ENCODE measurements at places on chromosomes 2 and 18.

DNA sequence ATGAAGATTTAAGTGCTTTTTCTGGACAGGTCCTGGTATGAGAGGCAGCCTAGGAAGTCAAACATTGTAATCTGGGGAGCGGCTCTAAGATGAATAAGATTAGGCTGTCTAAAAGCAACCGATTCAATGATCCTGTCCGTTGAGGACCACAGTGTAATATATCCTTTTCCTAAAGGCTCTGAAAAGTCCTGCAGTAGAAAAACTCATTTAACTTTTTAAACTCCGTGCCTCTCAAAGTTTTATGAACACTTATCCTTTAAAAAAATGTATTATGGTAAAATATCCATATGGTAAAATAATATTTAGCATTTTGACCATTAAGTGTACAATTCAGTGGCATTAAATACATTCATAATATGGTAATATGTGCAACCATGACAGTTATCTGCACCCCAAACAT lies 39.8 kb downstream of the ATOH8 start:
- DNase-seq: no peak

DNA sequence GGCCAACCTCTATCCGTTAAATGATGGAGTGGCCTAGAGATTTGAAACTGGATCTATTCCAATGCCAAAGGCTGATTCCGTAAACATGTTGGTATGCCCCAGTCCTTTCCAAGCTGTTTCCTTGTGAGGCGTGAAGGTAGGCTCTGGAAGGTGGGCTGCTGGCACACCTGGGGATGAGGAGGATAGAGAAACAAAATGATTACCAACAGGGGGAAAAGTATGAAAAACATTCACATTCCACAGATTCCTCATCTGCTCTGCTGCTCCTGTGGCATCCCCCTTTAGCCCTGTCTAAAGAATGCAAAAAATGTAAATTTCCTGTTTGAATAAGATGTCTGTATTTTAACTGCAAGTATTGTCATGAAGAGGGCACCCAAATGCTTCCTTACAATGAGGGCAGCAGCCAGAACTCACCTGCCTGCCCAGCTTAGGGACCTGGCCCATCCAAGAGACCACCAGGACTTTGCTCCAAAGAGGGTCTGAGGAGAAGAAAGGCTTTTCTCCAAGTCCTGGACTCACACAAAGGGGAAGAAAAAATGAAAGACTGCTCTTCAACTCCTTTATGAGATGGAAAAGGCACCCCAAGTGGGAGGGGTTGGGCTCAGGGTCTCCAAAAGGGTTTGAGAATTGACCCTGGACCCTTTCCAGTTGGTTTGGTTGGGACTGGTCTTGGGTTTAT lies 132.3 kb upstream of the PELI1 start:
- peak; percentile 47 for DNase-seq

- DNase-seq: no peak
Measured at GRCh38 chr18:50268022-50268747, 1.9 kb upstream of the CFAP53 start.

DNA sequence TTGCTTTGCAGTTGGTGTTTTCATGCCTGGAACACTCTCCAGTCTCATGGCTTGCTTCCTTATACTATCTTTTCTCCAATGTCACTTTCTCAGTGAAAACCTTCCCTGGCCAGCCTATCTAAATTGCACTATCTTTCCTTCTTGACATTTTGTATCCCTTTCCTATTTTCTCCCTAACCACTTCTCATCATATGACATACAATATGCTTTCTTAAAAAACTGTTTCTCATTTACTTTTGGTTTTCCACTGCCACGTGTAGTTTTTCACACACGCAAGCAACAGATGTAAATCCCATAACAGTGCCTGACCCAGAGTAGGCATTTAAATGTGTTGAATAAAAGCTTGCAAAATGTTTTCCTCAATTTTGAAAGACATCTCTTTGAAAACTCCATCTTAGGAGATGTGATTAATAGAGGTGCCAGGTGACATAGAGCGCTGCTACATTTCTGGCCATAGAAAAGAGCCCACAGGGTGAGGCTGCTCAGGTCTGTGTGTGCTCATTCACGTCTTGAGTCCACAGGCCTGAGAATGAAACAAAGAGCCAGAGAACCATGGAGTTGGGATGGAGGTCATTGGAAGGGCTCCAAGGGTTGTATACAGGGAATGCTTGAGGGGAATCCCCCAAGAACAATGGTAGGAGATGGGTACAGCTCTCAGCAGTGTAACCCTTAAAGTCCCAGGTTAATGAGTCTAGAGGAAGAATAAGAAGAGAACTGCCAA lies 12.7 kb downstream of the ZNF24 start:
- DNase-seq: no peak

DNA sequence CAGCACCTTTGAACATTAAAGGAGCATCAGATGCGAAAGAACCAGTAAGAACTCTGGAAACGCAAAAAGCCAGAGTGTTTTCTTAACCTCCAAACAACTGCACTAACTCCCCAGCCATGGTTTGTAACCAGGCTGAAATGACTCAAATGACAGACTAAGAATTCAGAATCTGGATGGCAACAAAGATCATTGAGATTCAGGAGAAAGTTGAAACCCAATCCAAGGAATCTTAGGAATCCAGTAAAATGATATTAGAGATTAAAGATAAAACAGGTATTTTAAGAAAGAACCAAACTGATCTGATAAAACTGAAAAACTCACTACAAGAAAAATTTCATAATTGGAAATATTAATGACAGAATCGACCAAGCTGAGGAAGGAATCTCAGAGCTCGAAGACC lies 116.7 kb downstream of the PTRHD1 start:
- DNase-seq: no peak

GRCh38 chr2:25149646-25150045 lies 18.7 kb downstream of the POMC start:
- no peak for DNase-seq

DNA sequence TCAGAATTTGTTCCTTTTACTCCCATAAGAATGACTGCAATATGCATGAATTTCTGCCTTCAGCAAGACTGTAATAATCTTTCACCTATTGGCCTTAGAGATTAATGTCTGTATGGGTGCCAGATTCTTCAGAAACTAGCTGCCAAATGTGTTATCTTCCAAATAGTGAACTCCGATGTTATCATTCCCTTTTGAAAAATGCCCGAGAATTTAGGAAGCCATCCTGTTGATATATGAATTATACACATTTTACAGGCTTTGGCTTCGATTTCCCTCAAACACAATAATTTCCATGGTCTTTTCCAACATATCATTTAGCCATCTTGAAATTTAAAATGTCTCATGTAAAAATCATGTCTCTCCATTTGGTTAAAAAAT lies 101.5 kb downstream of the ZNF521 start:
- DNase-seq: no peak

DNA sequence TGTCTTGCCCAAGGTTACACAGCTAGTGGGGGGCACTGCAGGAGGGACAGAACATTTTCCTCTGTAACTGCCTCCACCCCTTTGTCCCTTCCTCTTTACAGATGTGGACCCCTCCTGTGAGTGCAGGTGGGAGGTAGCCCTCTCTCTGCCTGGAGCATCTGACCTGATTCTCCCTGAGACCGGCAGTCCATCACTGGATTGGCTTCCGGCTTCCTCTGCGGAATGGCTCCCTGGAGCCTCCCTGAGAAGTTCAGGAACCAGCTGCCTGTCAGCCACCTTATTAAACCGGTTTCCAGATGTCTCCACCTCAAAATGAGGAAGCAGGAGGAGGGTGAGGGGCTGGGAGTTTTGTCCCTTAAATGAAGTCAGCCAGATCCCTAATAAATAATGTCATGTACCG lies 67.3 kb upstream of the TNP1 start:
- DNase-seq: no peak

GRCh38 chr2:25331686-25332365 lies 9.9 kb downstream of the DNMT3A start:
- DNase-seq: no peak

- DNase-seq: no peak
Measured at GRCh38 chr2:59622599-59623308, 930.7 kb downstream of the BCL11A start.

DNA sequence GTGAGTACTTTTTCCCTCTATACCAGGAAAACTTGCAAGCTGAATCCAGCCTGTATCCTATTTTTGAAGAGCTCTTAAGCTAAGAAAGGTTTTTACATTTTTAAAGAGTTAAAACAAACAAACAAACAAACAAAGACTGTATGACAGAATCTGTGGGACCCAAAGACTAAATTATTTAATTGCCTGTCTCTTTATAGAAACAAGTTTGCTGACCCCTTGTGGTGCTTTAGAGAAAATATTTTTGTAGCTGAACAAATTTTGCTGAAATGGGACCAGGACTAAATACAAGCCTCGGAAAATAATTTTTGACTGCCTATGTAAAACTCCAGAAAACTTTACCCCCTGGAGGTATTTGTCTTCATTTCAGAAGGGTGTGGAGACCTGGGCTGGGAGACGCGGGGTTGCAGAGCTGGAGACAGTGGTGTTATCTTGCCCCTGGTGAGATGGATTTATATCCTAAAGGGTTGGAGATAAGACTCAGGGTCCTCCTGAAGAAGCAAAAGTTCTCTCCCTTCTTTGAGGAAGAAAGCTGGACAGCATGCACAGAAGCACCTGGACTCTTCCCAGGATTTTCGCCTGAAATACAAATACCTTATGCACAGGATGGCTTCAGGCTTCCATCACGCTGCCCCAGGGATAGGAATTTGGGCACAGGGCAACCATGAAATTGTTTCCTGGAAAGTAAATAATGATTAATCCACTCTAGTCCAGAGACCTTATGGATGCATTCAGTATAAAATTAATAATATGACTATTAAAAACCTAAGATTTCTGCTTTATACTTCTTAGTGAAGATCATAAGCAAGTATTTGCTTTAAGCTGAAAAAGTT lies 54.3 kb downstream of the TMX3 start:
- DNase-seq: peak; percentile 41

GRCh38 chr18:26526966-26527234 lies 21.5 kb downstream of the KCTD1 start:
- no peak for DNase-seq

DNA sequence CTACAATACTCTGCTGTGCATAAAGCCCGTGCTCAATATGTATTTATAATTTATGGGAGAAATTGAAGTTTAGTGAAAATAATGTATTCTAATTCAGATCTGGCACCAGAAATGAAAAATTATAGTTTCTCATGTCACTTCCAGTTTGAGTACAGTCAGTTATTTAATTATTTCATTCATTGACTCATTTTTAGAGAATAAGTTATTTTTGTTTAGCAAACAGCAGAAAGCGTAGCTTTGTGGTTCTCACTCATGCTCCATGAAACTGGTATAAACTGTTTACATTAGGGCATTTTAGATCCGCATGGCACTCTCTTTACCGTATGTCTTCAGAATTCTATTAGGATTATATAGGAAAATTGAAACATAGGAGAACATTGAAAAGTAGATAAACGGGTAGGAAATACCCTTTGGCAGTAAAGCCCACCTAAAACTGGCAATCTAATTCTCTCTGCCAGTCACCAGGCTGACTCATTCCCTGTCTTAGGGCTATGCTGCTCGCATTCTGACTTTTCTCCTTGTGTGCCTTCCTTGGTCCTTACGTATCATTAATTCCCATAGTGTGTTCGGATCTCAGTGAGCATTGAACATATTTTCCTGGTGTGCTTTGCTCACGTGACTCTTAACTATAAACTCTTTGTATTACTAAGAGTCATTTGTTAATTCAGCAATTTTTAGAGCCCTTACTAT lies 106.0 kb downstream of the ZNF236 start:
- no peak for DNase-seq

GRCh38 chr18:77077941-77078689 lies 54.5 kb downstream of the MBP start:
- DNase-seq: peak; percentile 52

GRCh38 chr2:23530206-23530908 lies 145.4 kb downstream of the KLHL29 start:
- DNase-seq: no peak

- DNase-seq: peak; percentile 15
Measured at GRCh38 chr2:160472839-160473251, 20.8 kb downstream of the RBMS1 start.

DNA sequence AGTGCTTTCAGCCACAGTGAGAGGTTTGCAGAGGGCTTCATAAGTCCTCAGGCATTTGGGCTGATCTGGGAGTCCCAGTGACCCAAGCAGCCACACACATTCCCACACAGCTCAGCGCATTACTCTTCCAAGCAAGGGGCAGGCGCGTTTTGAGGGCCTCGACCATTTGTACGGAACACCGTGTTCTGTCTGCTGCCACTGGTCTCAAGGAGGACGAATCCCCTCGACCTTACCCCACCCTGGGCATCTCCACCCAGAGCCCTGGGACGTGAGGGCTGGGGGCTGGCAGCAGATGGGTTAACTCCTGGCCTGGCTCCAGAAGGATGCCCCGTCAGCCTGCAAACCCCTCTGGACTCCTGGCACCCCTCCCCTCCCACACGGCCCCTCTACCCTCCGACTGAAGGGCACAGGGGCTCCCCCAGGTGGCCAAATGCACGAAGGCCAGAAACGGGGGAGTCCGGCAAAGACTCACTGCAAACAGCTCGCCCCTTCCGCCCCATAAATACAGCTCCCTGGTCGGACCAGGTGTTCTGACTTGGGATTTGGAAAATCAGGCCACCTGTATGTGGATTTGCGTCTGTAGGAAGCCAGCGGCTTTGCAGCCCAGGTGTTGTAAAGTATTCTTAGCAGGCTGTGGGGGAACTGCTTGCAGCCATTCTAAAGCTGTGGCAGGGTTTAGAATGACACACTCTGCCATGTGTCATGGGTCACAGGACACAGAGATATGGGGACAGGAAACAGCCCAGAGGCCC lies 33.6 kb upstream of the PTMA start:
- peak; percentile 58 for DNase-seq

DNA sequence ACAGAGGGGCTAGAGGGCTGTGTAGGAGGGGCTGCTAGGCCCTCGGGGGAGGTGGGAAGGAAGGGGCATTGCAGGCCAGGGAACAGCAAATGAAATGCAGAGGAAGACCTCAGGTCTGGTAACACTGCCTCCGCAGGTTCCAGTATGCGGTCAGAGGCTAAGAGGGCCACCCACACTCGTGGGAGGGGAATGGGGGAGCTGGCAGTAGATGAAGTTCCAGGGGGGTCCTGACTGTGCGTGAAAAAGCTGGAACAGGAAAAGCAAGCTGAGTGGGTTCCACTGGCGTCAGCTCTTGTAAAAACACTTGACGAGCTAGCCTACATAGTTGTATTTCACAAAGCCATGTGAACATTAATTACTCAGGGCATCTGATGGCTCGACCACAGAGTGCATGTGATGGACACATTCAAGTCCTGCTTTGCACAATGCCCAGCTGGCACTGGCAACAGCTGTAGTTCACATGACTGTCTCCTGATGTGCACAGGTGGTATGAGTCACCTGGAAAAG lies 29.0 kb upstream of the PTPN4 start:
- DNase-seq: no peak

- peak; percentile 43 for DNase-seq
Measured at GRCh38 chr2:45263147-45263546, 253.9 kb upstream of the SIX2 start.

DNA sequence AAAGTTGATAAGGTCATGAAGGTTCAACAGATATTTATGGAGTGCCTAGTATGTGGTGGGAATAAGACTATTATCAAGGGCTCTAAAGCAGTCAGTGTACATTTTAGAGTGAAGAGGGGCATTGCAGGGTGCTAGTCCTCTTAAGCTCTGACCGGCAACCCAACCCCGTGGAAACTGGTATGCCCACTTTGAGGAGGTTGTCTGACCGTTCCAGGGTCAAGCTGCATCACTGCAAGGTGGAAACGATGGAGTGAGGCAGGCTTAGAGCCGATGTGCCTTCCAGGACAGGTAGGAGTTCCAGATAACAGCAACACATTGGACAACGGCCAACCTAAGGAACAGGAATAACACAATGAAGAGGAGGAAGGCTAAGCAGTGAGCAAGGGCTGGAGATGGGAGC lies 1.4 kb upstream of the UCN start:
- no peak for DNase-seq

All from RPMI7951 (cell line).